Glutamatergic neuron (in vitro differentiated cells): ENCODE measurements at places on chromosomes 12 and 14. TPM values are rescaled to one million over a fixed set of nuclear protein-coding genes. Genes with fewer than 3 reads are reported as not detected.

GRCh38 chr12:138898-139534 lies 72.4 kb downstream of the IQSEC3 start:
- H3K27ac ChIP-seq, result peak overlapping the region; percentile 48
- peaks cover 10% of the 10 kb centered on the region for H3K27me3 ChIP-seq
- H3K4me3 ChIP-seq, result no peak overlapping the region
- peak; percentile 50 for DNase-seq
- peaks cover 7% of the 10 kb centered on the region for H3K36me3 ChIP-seq

- peak overlapping the region; percentile 85 for H3K4me3 ChIP-seq
- H3K27me3 ChIP-seq, result no peaks in the 10 kb centered on the region
- DNase-seq, result no peak
- H3K36me3 ChIP-seq, result no peaks in the 10 kb centered on the region
- H3K27ac ChIP-seq, result no peak overlapping the region
Observed at GRCh38 chr12:112124918-112125249, 476 bp upstream of the TRAFD1 start.

- no peaks in the 10 kb centered on the region for H3K36me3 ChIP-seq
- H3K4me3 ChIP-seq, result no peak overlapping the region
- peaks cover 2% of the 10 kb centered on the region for H3K4me1 ChIP-seq
- DNase-seq, result no peak
- no peak overlapping the region for H3K27ac ChIP-seq
- H3K27me3 ChIP-seq, result peaks cover 1% of the 10 kb centered on the region
Observed at GRCh38 chr12:49032276-49032675, 13.7 kb upstream of the PRKAG1 start.

DNA sequence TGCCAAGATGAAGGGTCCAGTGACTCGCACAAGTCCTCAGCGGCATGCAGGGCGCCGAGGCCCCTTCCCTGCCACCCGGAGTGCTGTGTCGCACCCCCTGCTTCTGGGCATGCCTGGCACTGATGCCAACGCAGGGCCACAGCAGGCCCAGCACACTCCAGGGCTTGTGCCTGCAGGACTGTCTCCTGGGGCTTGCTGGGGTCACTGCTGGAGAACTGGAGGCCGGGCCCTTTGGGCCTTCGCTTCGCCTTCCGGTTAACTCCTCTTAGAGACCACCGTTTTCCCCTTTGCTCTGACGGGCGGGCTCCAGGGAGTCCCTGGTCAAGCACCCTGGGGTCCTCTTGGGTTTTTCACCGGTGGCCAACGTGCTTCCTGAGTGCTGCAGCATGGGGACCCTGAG lies 79.6 kb downstream of the WDR20 start:
- no peak for DNase-seq
- H3K27me3 ChIP-seq, result no peaks in the 10 kb centered on the region
- H3K4me3 ChIP-seq, result no peak overlapping the region

- DNase-seq, result no peak
- no peak overlapping the region for H3K4me3 ChIP-seq
- no peaks in the 10 kb centered on the region for H3K27me3 ChIP-seq
- H3K36me3 ChIP-seq, result no peaks in the 10 kb centered on the region
Observed at GRCh38 chr12:115388139-115388538, 704.2 kb upstream of the TBX3 start.

GRCh38 chr12:113479590-113480335 lies 8.1 kb upstream of the LHX5 start:
- H3K27me3 ChIP-seq, result peaks cover 46% of the 10 kb centered on the region
- H3K4me3 ChIP-seq, result peak overlapping the region; percentile 76
- H3K27ac ChIP-seq, result no peak overlapping the region
- DNase-seq, result peak; percentile 36
- H3K4me1 ChIP-seq, result peaks cover 25% of the 10 kb centered on the region
- H3K36me3 ChIP-seq, result no peaks in the 10 kb centered on the region

DNA sequence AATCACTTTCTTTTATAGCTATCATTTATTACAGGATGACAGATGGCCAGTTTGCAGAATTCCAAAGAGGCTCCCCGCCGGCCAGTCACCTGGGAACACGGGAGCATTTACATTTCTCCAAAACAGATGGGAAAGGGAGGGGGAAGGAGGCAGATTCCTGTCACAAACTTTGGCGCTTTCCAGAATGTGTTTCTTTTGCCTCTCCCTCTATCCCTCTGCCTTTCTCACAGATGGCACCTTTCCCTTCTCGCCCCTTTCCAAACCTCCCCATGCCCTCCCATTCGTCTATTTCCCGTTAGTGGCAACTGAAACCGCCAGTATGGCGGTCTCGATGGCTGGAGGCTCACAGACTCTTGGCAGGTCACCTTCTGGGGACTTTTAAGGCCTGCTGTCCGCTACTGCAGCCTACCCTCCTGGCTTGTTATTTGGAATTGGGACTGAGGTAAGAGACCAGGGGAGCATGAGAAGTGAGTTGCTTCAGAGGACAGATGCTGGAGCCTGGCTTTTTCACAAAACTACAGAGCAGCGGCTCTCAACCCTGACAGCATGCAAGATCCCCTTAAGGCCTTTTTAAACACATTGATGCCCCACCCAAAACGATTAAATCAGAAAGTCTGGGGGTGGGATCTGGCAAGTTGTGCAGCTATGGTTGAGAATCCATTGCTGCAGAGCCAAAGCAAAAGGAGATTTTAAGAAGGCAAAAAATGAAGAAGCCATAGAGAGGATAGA lies 161.5 kb upstream of the VASH1 start:
- peak overlapping the region; percentile 67 for H3K4me3 ChIP-seq
- H3K27me3 ChIP-seq, result peaks cover 3% of the 10 kb centered on the region
- H3K36me3 ChIP-seq, result peaks cover 13% of the 10 kb centered on the region
- H3K4me1 ChIP-seq, result peaks cover 18% of the 10 kb centered on the region

DNA sequence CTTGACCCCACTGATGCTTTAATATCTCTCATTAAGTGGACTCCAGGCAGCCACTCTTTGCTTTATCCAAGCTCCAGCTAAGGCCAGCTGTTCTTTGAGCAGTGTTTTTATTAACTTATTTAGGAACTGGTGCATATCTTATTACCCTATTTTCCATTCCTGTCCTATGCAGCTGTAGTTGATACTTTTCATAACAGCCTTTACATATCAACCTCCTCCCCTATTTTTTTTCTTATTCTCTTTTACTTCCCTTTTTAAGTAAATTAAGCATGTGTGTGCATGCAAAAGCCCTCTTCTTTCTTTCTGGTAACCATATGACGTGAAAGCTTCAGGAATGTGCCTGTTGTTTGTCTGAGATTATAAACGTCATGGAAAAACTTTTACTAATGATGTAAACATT lies 121.2 kb downstream of the PTPRQ start:
- H3K27me3 ChIP-seq, result no peaks in the 10 kb centered on the region
- H3K27ac ChIP-seq, result no peak overlapping the region
- H3K4me1 ChIP-seq, result no peaks in the 10 kb centered on the region
- DNase-seq, result no peak
- H3K36me3 ChIP-seq, result no peaks in the 10 kb centered on the region

DNA sequence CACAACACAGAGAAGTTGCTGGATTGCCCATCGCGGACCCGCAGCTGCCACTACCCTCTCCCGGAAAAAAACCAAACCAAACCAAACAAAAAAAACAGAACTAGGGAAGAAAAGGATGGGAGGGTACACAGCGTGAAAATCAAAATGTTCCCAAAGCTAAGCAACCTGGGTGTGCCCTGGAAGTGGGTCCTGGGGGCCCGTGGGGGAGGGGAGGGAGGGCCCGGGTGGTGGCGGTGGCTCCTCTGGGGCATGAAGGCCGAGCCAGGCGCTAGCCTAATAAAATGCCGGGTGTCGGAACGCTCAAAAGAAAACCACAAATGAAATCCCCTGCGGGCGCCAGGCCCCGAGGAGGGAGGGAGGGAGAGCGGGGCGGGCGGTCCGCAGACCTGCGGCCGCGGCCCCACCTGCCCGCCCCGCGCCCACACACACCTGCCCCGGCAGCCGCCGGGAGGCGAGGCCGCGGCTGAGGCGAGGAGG lies 787 bp downstream of the HECTD4 start:
- peak overlapping the region; percentile 99 for H3K27ac ChIP-seq
- H3K4me1 ChIP-seq, result peaks cover 23% of the 10 kb centered on the region
- peak; percentile 72 for DNase-seq
- H3K27me3 ChIP-seq, result peaks cover 12% of the 10 kb centered on the region
- H3K36me3 ChIP-seq, result no peaks in the 10 kb centered on the region
- H3K4me3 ChIP-seq, result peak overlapping the region; percentile 100

GRCh38 chr12:103780093-103780440 lies 61.0 kb downstream of the NT5DC3 start:
- H3K4me3 ChIP-seq, result no peak overlapping the region
- H3K27ac ChIP-seq, result no peak overlapping the region
- H3K27me3 ChIP-seq, result peaks cover 2% of the 10 kb centered on the region
- DNase-seq, result no peak
- H3K36me3 ChIP-seq, result no peaks in the 10 kb centered on the region

- no peak overlapping the region for H3K27ac ChIP-seq
- peak; percentile 83 for DNase-seq
- peaks cover 9% of the 10 kb centered on the region for H3K36me3 ChIP-seq
- H3K4me3 ChIP-seq, result peak overlapping the region; percentile 34
Observed at GRCh38 chr12:124673801-124674617, 106.6 kb upstream of the NCOR2 start.

DNA sequence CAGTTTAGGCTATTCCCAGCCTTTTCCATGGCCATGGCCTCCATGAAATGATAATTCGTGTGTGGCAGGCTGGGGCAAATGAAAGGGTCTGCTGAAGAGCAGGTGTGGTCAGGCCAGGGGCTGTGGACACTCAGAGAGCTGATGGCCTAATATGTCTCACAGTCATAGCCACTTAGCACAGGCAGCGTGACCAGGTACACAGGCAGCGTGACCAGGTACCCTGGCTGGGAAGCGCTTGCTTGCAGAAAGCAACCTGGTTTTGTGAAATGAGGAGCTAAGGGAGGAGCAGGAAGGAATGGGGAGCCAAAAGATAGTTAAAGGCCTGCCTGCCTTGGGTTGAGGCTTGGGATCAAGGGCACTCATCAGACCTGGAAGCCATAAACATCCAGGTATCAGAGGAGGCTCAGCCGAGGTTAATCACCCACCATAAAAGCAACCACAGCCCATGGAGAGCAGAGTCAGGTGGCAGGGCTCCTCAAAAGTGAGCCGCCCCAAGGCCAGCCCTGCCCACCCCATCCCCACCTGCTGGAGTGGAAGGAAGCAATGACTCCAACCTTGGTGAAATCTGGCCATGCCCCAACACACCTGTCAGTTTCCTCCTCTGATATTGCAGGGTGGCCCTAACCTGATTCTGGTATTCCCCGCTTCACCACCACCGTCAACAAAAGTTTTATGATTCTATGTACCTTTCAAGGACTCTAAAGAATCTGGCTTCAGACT lies 8.0 kb upstream of the KRT8 start:
- no peaks in the 10 kb centered on the region for H3K27me3 ChIP-seq
- no peaks in the 10 kb centered on the region for H3K36me3 ChIP-seq
- H3K27ac ChIP-seq, result no peak overlapping the region
- H3K4me1 ChIP-seq, result no peaks in the 10 kb centered on the region

GRCh38 chr12:52946334-52946733 lies 2.6 kb upstream of the KRT18 start:
- H3K36me3 ChIP-seq, result no peaks in the 10 kb centered on the region
- no peak overlapping the region for H3K4me3 ChIP-seq
- DNase-seq, result no peak
- no peaks in the 10 kb centered on the region for H3K4me1 ChIP-seq
- peaks cover 6% of the 10 kb centered on the region for H3K27me3 ChIP-seq

GRCh38 chr12:110244372-110244771 lies 36.7 kb upstream of the ATP2A2 start:
- H3K36me3 ChIP-seq, result peaks cover 11% of the 10 kb centered on the region
- H3K27me3 ChIP-seq, result peaks cover 3% of the 10 kb centered on the region
- H3K27ac ChIP-seq, result no peak overlapping the region
- no peak for DNase-seq
- peaks cover 12% of the 10 kb centered on the region for H3K4me1 ChIP-seq

DNA sequence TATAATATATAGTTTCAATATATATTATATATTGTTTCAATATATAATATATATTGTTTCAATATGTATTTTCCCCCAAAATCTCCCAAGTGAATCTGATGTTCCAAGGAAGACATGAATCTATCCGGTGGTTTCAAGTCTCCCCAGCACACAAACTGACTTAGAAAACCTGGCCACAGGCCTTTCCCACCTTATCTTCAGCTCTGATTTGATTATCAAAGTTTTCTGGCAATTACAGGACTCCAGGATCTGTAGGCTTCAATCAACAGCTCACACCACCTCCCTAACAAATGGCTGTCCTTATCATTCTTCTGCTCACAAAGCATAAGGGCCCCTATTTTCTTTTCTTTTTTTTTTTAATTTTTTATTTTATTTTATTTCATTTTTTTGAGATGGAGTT lies 22.7 kb upstream of the SPTSSA start:
- H3K4me3 ChIP-seq, result no peak overlapping the region
- DNase-seq, result no peak
- no peaks in the 10 kb centered on the region for H3K36me3 ChIP-seq
- H3K4me1 ChIP-seq, result no peaks in the 10 kb centered on the region
- H3K27me3 ChIP-seq, result peaks cover 3% of the 10 kb centered on the region

DNA sequence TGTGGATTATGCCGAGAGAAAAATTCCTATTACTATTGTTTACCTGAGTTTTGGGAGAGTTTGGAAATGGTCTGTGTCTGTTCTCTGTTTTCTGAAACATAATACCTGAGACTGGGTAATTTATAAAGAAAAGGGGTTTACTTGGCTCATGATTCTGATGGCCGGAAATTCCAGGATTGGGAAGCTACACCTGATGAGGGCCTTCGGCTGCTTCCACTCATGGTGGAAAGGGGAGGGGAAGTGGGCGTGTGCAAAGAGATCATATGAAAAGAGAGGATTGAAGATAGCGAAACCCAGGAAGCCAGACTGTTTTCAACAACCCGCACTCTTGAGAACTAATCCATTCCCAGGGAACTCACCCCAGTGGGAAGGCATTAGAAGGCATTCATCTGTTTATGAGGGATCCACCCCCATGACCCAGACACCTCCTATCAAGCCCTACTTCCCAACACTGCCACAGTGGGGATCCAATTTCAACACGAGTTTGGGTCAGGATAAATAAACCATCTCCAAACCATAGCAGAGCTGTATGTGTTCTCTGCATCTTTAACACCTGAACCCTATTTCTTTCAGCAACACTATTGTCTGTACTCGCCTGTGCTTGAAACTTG lies 51.1 kb downstream of the APAF1 start:
- H3K4me3 ChIP-seq, result no peak overlapping the region
- no peaks in the 10 kb centered on the region for H3K36me3 ChIP-seq
- DNase-seq, result no peak
- H3K4me1 ChIP-seq, result no peaks in the 10 kb centered on the region
- H3K27me3 ChIP-seq, result peaks cover 3% of the 10 kb centered on the region

DNA sequence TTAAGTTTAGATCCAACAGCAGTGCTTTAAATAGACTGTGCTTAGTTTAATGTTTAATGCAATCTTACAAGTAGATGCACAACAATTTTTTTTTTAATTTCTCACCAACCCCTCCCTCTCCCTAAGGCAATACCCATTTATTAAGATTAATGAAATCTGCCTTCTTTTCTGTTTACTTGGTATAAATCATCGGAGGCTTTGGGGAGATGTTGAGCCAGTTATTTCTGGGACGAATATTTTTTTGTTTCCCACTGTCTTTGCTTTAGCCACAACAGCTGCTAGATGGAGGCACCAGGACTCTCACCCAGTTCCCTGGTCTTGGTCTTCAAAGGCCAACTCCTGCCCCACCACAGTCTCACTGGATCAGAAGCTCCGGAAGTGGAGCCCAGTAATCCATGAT lies 113.4 kb downstream of the PLXNC1 start:
- H3K4me1 ChIP-seq, result no peaks in the 10 kb centered on the region
- no peak overlapping the region for H3K4me3 ChIP-seq
- H3K27me3 ChIP-seq, result no peaks in the 10 kb centered on the region
- DNase-seq, result no peak

- no peak overlapping the region for H3K27ac ChIP-seq
- no peak for DNase-seq
- no peaks in the 10 kb centered on the region for H3K36me3 ChIP-seq
- peak overlapping the region; percentile 89 for H3K4me3 ChIP-seq
Observed at GRCh38 chr14:71933001-71933587, 865 bp downstream of the RGS6 start.

The KRT85 gene
- not detected for total RNA-seq

The OAS2 gene
- total RNA-seq, result not detected

The FAM177A1 gene
- total RNA-seq, result 72.7 TPM

The KRT74 gene
- total RNA-seq, result not detected

The AICDA gene
- not detected for total RNA-seq

The TAS2R50 gene
- 1.3 TPM for total RNA-seq
